Esophagus squamous epithelium (tissue), 5 donors: ENCODE measurements at places on chromosomes 7 and 10.

DNA sequence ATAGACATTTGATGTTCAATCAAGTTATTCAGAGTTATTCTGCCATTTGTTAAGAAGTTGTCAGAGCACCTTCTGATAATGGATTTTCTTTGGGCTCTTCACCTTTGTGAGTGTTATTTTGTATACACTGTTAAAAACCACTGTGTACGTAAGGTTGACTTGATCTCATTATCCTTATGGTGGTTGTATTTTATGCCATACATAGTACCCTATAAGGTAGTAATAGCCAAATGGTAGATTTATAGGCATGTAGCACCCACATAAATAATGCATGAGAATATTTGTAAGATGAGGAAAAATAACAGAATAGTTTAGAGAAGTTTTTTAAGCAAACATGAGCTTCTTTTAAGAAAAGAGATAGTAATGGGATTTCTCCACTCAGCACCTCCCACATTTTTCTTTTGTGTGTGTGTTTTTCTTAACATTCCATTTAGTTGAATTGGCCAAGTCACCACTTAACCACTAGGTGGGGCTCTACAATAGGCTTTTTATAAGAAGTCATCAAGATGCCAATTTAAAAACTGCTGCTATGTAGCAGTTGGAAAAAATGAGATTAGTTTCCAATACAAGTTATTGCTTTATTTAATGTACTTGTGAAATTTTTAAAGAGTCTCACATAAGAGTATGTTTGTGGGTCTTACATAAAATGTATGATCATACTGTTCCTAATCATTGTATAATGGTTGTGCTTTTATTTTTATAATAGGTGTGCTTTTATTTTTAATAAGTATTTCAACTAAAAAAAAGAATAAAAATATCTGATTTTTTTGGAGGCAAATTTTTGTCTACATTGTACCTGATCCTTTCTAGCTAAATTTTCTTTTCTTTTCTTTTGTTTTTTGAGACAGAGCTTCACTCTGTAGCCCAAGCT lies 41.1 kb upstream of the STMP1 start:
- DNase-seq = no peak

- no peak for DNase-seq
Observed at GRCh38 chr10:122249303-122249850, 21.7 kb upstream of the BTBD16 start.

GRCh38 chr7:85322252-85322651 lies 135.4 kb upstream of the SEMA3D start:
- DNase-seq = no peak

GRCh38 chr7:151692721-151693120 lies 173.0 kb upstream of the RHEB start:
- DNase-seq = no peak

- DNase-seq = no peak
Observed at GRCh38 chr7:128017862-128018845, 13.1 kb downstream of the LRRC4 start.

- no peak for DNase-seq
Observed at GRCh38 chr7:134315679-134316538, 821 bp downstream of the SLC35B4 start.

DNA sequence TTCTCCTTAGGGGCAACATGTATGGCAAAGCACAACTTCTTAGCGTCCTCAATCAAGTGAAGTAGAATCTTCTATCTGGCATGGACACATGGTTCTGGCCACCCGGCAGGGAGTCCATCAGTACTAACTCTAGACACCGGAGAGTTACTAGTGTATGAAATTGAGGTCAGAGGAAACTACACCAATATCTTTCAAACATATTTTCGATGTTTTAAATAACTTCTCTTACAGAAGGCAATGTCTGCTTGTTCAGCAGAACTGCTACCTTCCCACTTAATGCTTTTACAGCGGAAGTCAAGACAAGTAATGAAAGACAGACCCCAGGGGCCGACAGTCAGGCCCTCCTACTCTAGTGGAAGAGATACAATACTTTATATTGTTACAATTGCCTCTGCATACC lies 89.9 kb downstream of the RNF216 start:
- DNase-seq = no peak

DNA sequence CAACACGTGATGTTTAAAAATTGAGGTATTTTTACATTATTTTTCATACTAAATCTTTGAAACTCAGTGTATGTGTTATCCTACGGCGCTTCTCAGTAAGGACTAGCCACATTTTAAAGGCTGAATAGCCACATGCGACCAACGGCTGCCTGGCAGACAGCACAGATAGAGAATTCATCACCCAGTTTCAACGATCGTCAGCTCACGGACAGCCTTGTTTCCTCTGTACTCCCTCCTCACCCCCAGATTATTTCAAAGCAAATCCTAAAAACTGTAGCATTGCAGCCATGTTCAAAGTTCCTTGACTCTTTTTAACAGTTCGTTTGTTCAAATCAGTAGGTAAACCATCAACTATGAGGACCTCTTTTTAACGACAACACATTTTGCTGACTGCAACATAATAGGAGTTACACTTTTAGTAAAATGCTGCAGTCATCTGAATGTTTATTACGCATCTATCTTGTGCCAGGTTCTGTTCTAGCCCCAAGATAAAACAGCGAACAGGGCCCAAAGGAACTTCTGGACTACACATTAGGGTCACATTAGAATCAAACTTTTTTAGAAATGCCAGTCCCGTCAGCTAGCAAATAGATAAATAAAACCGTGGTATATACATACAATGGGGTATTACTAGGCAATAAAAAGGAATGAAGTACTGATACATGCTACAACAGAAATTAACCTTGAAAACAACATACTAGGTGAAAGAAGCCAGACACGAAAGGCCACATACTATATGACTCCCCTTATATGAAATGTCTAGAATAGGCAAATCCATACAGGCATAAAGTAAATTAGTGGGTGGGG lies 5.7 kb downstream of the OSBPL3 start:
- DNase-seq = no peak

GRCh38 chr7:16502303-16502702 lies 24.3 kb upstream of the LRRC72 start:
- no peak for DNase-seq

DNA sequence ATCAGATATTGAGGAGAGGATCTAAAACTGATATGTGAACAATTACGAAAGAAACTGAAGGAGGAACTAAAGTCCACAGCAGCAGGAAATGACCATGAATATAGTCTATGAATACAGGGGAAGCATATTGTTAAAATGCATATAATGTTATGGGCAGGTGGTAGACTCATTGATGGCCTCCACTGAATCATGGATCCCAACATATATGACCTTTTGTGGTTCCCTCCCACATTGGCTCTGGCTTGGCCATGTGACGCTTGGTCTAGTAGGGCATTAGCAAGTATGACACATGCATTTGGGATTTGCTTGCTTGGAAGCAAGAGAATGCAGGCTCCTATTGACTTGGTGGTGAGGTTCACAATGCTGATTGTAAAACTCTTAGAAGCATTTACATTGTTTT lies 55.2 kb upstream of the RAB18 start:
- no peak for DNase-seq

- no peak for DNase-seq
Observed at GRCh38 chr7:147415991-147416390, 1174.6 kb upstream of the C7orf33 start.

- DNase-seq = no peak
Observed at GRCh38 chr10:5658871-5659618, 7.3 kb downstream of the ASB13 start.

DNA sequence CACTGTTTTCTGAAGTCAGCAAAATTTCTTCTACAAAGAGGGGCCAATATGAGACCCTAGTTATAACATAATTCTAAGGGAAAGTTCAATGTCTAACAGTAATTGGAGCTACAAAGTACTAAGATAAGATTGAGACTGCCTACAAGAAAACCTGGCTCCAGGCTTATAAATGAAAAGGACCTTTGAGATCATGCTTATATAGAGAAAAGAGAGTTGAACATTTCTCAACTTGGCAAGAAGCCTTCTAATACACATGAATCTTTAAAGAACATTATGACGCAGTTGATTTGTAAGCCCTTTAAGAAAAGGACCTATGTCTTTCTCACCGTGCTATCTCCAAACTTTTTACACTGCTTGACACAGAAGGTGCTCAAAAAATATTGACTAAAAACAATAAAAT lies 87.9 kb downstream of the TPK1 start:
- DNase-seq = no peak

DNA sequence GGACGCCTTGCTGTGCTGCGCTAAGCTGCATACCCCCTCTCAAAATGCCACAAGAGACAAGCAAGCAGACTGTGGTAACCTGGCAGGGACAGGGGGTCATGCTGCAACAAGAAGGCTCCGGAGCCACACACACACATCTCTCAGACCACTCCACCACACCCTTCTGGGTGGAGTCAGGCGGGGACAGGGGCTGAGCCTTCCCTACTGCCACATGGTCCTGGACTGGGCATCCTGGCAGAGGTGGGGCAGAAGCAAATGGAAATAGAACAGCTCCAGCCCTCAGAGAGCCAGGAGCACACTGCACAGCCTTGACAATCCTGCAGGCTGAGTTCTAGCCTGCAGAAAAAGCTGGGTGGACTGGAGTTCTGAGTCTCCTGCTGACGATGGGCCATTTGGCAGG lies 28.4 kb upstream of the NPFFR1 start:
- DNase-seq = no peak

- DNase-seq = no peak
Observed at GRCh38 chr10:77289790-77290189, 347.8 kb downstream of the KCNMA1 start.

DNA sequence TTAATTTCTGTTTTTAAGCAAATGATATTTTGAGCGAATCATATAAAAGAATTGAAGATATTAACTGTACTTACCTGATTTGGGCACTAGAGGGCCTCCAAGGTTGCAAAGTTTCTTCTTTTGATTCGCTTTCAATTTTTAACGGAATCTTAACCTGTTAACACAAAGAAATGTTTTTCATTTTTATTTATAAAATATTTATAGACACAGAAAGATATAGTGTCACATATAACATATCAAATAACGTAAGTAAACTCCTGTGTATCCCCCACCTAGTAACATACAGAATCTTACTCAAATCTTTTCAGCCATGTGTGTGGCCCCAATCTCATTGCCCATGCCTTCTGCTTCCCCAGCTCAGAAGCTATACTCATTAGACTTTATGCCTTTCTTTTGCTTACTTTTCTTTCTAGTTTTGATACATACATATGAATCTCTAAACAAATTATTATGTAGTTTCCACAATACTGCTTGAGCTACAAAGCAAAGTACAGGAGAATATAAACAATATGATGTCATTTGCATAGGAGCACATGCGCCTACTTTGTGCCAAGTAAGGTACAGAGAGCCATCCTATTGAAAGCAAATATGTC lies 49.5 kb upstream of the ZPBP start:
- DNase-seq = no peak

GRCh38 chr10:79995979-79996634 lies 47.2 kb upstream of the SFTPD start:
- no peak for DNase-seq

- no peak for DNase-seq
Observed at GRCh38 chr7:20019757-20020432, 197.3 kb downstream of the MACC1 start.

GRCh38 chr10:6008497-6009142 lies 31.3 kb upstream of the IL15RA start:
- DNase-seq = no peak

DNA sequence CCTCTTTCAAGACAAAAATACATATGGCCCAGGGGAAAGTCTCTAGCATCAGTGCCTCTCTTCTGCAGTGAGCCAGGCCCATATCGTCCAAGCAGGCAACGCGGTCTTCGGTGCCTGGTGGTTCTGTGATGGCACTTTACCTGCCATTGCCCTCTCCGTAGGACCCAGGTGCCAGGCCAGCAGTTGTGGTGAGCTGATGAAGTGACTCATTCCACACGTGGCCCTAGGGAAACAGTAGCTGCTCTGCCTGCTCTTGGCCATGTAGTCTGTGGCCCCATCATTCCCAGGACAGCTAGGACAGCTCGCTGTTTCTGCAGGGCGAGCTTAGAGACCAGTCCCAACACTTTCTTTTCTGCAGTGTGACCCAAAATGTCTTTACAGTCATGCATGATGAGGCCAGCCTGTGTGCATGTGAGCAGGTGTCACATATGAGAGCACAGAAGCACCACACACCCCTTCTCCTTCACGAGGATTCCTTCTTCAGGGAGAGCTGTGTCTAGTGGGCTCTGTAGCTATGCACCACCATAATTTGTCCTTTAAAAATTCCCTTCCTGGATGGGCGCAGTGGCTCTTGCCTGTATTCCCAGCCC lies 39.0 kb downstream of the SVIL start:
- no peak for DNase-seq

DNA sequence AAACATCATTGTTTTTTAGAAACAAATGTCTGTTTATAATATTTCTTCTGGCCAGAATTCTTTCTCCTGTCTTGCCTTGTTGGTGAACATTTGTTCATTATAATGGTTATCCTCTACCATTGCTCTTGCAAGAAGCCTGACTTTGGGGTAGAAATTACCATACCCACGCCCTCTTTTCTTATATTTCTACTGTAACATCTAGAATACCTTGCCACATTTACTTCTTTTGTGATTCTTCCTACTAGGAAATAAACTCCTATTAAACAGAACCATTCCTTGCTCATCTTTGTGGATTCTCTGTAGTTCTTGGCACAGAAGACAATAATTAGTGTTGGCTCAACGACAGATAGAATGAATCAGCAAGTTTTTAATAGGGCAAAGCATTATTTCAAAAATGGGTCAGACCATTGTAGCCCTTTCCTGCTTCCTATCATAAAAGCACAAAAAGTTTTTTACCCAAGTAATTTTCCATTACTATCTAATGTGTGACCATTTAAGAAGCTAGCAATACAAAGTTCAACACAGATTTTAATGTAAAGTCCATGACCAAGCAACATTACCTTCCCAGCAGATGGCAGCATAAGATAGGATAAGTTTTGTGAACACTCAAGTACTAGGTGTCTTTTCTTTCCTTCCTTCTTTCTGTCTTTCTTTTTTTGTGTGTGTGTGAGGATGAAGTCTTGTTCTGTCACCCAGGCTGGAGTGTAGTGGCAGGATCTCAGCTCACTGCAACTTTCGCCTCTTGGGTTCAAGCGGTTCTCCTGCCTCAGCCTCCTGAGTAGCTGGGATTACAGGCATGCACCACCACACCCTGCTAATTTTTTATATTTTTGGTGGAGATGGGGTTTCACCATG lies 270.4 kb downstream of the HGF start:
- DNase-seq = no peak
